ENCODE measurements at places on chromosomes 5 and 9.

- DNase-seq: no peak
Measured at GRCh38 chr5:90602681-90603080, 44.1 kb downstream of the ADGRV1 start.

DNA sequence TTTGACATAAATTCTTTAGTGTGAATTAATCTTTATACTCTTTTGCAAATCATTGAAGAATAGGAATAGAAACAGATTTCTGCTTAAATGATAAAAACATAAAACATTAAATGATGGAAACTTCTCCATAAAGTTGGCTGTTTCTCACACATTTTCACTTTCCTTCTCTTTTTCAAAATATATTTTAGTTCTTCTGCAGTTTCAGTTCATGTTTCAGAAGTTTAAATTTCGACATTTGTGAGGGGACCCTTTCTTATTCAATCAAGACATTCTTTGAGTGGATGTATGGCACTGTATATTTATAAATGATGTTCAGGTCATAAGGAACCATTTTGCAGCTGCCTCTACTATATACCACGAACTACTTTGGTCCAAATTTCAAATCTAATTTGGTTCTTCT lies 34.6 kb downstream of the TNFAIP8 start:
- no peak for DNase-seq

GRCh38 chr5:59587489-59588337 lies 305.8 kb downstream of the PDE4D start:
- DNase-seq: peak; percentile 16

- no peak for DNase-seq
Measured at GRCh38 chr5:140360681-140361479, 886 bp downstream of the SLC4A9 start.

DNA sequence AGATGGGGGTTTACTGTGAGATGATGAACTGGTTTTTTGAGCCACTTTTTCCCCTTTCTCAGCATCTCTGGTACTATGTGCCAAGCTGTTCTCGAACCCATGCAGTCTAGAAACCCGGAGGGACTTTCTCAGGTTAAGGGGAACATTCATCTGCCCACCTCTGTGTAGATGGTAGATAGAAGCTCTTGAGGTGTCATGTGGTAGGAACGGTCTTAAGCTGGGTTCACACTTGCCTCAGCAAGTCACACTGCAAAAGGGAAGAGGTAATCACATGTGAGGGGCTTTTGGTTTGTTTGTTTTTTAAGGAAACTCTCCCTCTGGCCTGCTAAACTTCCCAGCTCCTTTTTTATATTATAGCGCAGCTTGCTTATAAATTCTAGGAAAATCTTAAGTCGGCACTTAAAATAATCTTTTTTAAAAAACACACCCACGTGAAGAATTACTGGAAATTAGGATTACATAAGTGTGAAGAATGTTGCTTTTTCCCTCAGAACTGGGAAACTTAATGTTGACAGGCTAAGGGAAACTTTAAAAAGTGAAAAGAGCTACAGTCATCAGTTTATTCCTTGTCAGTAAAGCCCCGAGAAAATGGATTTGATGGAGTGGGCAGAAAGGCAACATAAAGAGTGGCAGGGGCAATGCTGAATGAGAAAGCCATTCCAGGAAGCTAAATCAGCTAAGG lies 430.3 kb downstream of the ARHGEF28 start:
- DNase-seq: no peak

GRCh38 chr9:25600501-25600900 lies 77.7 kb downstream of the TUSC1 start:
- DNase-seq: no peak

DNA sequence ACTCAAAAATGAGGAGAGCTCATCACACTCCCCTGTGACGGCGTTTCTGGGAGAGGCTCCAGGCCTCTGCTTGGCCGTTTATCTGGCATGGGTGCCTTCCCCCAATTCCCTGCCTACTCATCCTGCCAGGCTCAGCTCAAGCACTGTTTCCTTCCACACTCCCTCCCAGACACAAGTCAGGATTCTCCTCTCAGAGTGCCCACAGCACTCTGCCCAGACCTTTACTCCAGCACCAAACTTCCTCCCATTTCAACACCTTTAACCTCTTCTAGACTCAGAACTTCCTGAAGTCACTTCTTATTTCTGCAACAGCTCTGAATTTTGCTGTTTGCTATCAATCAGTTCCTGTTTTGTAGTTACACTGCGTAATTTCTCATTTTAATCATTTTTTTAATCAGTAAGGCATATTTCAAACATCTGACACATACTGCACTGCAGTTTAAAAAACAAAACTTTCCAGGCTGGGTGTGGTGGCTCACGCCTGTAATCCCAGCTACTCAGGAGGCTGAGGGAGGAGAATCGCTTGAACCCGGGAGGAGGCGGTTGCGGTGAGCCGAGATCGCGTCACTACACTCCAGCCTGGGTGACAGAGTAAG lies 16.0 kb downstream of the TRMO start:
- peak; percentile 72 for DNase-seq

- DNase-seq: no peak
Measured at GRCh38 chr9:112242147-112242804, 67.2 kb upstream of the SUSD1 start.

DNA sequence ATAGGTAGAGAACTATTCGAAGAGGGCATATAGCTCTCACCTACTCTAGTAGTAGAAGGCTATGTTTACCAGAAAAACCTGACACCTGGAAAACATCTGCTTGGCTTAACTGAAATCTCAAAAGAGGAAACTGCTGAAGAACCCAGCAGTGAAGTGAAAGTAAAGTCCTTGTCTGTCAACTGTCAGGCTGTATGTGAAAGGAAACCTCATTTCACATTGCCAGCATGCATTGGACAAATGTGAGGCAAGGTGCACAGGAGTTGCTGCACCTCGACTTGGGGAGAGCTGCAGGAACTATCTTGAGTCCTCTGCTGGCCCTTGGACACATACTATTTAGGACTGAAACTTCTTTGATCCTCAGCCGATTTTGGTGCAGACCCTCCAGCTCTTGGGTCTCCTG lies 53.3 kb downstream of the NREP start:
- no peak for DNase-seq

GRCh38 chr5:116370886-116371285 lies 203.7 kb downstream of the SEMA6A start:
- DNase-seq: no peak

DNA sequence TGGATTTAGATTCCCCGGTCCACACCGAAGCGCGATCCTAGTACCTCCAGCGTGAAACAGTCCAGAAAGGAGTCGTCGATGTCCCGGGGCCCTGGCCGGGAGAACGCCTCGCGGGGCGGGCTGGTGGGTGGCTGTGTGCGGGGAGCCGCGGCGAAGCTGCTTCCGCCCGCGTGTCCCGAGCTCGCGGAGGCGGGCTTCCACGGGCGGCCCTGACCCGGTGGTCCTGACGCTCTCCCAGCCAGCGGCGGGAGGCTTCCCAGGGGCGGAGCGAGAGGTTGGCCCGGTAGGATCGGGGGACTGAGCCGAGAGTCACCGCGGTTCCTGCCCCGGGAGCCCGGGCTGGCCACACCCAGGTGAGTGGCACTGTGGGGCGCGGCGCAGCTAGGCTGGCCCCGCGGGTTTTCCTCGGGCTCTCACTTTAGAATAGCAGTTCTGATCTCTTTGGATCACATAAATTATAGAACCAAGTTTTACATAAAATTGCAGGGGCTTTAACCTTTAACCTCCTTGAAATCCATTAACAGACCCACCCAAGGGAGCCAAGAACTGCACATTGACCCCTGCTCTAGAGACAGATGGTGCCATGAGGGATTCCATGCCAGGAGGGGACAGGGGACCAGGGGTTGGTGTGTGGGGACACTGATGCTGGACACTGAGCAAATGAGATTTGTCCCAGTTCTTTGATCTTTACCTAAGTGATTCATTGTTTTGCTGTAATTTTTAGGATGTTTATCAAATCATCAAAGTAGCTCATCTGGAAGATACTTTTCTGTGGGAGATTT lies 29.2 kb upstream of the IL31RA start:
- DNase-seq: no peak

GRCh38 chr9:90987566-90987965 lies 185.9 kb downstream of the SYK start:
- DNase-seq: no peak

- DNase-seq: no peak
Measured at GRCh38 chr5:1324301-1324700, 20.6 kb downstream of the CLPTM1L start.

DNA sequence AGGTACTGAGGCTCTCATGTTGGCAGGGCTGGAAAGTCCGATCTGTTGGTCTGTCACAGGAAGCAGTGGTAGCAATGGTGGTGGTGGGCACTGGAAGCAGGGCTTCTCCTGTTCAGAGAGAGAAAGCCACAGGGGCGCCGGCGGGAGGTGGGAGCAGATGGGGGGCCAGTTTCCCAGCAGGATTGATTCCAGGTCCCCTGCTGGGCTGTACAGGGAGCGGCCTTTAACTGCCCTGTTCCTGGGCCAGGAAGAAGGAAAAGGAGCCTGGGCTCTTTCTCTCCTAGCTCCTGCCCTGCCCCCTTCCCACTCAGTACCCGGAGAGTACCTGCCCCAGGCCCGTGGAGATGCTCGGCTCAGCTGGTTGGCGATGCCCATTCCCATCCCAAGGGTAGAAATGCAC lies 2.6 kb upstream of the DAB2IP start:
- no peak for DNase-seq

GRCh38 chr9:74951725-74952151 lies 974 bp downstream of the C9orf40 start:
- DNase-seq: peak; percentile 59

DNA sequence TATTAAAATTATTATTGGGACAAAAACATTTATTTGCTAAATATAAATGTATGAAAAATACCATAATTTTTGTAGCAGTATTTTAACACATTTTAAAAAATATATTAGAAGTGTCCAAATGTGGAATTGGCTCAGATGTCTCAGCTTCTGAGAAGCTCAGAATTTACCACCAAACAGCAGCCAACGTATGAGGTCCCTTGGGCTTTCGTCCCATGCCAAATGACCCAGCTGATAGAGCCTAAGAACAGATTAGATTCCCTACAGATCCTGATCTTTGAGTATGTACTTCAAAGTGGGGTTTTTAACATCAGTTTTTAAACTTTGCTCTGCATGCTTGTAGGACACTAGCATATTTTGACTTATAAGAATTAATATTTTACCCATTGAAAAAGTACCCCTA lies 77.3 kb upstream of the RPS23 start:
- DNase-seq: no peak

- DNase-seq: no peak
Measured at GRCh38 chr9:84669013-84669287, 579 bp upstream of the NTRK2 start.

DNA sequence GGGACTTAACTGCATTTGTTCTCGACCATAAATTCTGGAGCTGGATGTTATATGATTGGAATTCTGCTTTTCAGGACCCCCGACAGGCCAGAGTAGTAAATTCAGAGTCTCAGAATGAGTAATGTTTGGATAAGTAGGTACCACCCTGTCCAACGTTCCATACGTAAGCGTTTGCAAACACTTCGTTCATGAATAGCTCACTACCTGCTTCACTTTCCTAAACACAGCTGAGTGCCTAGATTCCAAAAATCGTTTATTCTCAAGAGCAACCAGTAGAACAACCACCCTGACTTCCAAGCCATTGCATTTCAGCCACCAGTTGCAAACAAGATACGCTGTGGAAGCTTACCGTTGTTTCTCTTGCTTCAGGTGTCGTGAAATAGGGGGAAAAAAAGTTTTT lies 101.3 kb upstream of the DMRT1 start:
- DNase-seq: no peak

- DNase-seq: no peak
Measured at GRCh38 chr9:2453701-2454100, 167.9 kb upstream of the VLDLR start.

GRCh38 chr9:35599763-35600604 lies 5.1 kb upstream of the TESK1 start:
- DNase-seq: no peak

GRCh38 chr5:102743900-102744299 lies 11.2 kb upstream of the PAM start:
- DNase-seq: no peak

Data from T-helper 2 cell (primary cell).